ENCODE measurements at places on chromosomes 12 and 14.

DNA sequence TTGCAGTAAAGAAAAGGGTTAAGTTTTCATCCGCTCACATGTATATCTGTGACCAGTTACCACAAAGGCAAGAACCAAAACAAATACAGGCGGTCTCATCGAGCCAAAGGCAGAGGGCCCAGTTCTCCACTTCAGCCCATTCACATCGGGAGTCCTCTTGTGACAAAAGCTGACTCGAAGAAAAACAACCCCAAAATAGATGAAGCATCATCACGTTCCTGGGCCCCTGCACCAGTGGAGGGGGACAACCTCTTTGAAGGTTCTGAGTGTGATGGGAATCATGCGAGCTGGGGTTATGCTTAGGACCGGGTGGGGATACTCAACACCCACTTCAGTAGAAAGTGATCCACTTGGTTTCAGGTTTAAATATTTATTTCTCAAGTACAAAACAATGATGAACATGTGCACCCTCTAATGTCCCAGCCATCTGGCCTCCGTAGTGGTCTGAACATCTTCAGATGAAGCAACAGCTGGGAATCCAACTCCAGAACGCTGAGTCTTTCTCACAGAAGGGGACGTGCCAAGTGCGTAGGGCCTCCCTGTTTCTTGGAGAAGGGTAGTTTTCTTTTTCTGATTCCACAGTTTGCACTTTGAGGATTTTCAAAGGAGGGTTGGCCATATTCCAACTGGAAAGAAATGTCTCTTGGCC lies 8.4 kb downstream of the GSC start:
- DNase-seq: no peak

GRCh38 chr14:90624227-90624626 lies 192.0 kb downstream of the TTC7B start:
- no peak for DNase-seq

DNA sequence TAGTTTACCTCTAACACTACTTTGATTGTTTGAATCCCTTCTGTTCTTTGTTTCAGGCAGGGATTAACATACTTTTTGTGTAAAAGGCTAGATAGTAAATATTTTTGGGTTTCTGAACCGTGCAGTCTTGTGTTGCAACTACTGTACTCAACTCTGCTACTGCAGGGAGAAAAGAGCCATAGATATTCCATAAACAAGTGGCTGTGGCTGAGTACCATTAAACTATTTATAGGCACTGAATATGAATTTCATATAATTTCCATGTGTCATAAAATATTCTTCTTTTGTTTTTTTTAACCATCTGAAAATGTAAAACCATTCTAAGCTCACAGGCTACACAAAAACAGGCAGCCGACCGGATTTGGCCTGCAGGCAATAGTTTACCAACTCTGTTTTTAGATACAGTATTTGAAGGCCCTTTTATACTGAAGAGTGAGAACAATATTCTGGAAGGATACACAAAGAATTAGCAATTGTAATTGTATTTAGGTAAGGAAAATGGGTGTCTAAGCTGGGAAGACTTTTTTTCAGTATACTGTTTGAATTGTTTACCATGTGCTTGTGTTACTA lies 15.7 kb downstream of the NR1H4 start:
- no peak for DNase-seq

- DNase-seq: no peak
Measured at GRCh38 chr14:22580625-22581024, 8.4 kb downstream of the DAD1 start.

GRCh38 chr12:111798182-111798581 lies 31.4 kb downstream of the ALDH2 start:
- no peak for DNase-seq

GRCh38 chr12:95116341-95116740 lies 42.9 kb upstream of the NR2C1 start:
- no peak for DNase-seq

GRCh38 chr14:91339671-91340369 lies 77.8 kb downstream of the CCDC88C start:
- no peak for DNase-seq

DNA sequence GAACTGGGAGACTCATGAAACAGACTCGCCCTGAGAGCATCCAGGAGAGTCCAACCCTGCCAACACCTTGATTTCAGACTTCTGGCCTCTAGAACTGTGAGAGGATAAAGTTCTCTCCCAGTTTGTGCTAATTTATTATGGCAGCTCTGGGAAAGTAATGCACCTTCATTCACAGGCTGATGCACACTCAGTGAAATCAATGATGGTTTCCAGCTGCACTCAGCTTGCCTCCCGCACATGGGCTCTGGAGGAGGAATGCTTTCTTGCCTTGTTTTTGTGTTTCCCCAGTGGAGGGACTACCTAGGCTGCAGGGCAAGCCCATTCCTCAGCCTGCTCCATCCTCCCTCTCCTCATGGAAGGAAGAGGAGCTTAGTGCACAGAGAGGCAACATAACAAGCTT lies 45.7 kb downstream of the TMEM132C start:
- DNase-seq: no peak

- no peak for DNase-seq
Measured at GRCh38 chr14:89198544-89199329, 218.3 kb downstream of the FOXN3 start.

DNA sequence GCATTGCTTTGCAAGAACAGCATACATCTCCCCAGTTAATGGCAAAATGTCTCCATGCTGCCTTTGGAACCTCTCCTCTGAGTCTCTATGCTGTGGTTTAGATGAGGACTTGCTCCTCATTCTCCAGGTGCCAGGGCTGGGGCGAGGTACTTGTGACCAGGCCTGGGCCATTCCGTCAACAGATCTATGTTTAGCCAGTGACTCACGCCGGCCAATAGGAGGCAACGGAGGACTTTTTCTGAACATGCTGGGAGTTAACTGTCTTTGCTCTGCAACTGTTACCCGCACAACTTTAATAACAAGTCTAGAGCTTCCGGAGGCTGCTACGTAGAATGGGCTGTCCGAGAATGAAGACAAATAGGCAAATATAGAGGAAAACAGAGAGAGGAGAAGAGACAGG lies 214.2 kb downstream of the GLT1D1 start:
- DNase-seq: no peak

DNA sequence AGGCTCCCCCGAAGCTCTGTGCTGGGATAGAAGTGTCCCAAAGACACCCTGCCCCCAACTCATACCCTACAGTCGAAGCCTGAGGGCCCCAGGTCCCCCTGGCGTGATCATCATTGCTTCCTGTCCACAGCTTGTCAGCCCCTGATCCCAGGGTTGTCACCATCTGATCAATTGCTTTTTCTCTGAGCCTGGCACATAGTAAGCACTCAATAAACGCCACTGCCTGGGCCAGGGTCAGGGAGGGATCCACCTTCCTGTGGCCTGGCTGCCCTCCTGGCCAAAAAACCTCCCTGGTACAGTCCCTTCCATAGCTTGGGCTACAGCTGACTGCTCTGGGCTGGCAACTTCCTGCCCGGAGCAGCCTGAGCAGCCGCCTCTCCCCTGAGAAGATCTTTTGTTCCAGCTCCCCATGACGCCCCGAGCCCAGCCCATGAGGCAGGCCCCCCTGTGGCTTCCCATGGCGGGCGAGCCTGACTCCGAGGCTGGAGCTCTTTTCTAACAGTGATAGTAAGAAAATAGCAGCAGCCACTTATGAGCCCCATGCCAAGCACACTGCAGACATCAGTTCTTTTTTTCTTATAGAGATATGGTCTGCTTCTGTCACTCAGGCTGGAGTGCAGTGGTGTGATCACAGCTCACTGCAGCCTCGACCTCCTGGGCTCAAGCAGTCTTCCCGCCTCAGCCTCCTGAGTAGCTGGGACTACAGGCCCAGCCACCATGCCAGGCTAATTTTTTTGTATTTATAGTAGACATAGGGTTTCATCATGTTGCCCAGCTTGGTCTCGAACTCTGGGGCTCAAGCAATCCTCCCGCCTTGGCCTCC lies 6.5 kb downstream of the SH2B3 start:
- no peak for DNase-seq

- no peak for DNase-seq
Measured at GRCh38 chr14:101808020-101808641, 46.6 kb downstream of the PPP2R5C start.

- DNase-seq: no peak
Measured at GRCh38 chr12:114735680-114736374, 51.9 kb upstream of the TBX3 start.

GRCh38 chr12:126346087-126346486 lies 1280.9 kb downstream of the AACS start:
- no peak for DNase-seq

- DNase-seq: no peak
Measured at GRCh38 chr14:22993517-22993916, 11.2 kb upstream of the AJUBA start.

DNA sequence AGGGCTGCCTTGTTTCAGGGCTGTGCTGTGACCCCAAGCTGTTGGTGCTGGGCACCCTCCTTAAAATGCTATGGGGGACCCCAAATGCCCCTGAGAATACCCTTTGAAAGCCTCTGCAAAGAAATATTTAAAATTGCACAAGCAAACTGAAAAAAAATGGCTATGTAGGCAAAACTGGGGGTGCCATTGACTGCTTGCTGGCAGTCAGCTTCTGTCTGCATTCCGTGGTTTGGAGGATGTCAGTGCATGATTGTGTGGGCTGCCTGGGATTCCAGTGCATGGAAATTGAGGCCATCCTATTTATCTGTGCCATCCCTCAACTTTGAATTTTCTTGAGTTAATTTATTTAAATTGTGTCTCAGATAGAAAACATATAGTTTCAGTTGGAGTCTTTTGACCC lies 113.7 kb upstream of the RTL1 start:
- no peak for DNase-seq

- DNase-seq: no peak
Measured at GRCh38 chr14:74682169-74682952, 30.5 kb downstream of the AREL1 start.

DNA sequence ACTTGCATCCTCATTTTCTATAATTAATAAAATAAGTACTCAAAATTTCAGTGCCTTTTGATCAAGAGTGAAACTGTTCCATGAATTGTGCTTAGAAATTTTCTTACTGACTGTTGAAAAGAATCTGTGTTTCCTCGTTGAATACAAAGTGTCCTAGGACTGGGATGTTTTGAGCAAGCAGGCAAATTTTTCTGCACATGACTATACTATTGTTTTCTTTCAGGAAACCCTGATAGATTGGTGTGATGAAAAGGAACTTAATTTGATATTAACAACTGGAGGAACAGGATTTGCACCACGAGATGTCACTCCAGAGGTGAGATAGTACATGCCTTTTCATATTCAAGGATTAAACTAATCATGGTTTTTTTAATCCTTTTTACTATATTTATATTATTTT lies 316.3 kb downstream of the GPHN start:
- no peak for DNase-seq

- no peak for DNase-seq
Measured at GRCh38 chr12:114529966-114530365, 124.0 kb upstream of the TBX5 start.

- DNase-seq: no peak
Measured at GRCh38 chr14:95286645-95287044, 33.1 kb downstream of the CLMN start.

DNA sequence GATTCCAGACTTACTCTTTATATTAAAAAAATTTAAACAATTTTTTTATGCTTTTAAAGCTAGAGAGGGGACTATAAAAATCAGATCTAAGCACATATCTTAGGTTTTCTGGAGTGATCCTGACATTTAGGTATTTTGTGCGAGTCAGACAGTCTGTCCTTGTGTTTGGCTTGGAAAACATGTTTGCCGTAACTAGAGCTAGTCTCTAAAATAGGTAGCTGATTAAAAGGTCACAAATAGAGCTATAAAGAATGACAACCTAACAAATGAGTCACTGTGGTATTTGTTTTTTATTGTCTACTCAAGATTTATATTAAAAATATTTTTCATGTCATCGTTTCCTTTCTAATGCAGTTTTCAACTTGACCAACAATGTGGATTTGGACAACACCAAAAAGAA lies 73.4 kb downstream of the MNAT1 start:
- no peak for DNase-seq

Measured in stimulated activated CD4-positive, alpha-beta T cell treated with anti-CD3 and anti-CD28 coated beads, Interleukin-15, amount 100 ng/mL, for 1 hour (primary cell).